ENCODE measurements at places on chromosomes 5 and 9. TPM values are rescaled to one million over a fixed set of nuclear protein-coding genes. Genes with fewer than 3 reads are reported as not detected.

DNA sequence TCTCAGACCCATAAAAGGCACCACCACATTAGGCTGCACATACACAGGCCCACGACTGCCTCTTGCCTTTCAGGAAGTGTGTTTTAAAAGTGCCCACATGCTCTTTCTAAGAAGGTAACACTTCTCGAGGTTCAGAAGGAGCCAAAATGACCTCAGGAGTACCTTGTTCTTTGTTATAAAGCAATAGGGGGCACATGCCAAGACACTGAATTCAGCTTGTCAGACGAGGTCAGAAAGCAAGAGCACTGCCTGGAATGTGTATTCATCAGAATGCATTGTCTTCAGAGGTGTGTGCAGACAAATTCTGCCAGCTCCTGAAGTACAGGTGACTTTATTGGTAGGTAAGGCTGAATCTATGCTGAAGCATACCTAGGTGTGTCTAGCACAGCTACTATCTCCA lies 114.5 kb upstream of the IRX1 start:
- no peak for DNase-seq

GRCh38 chr5:16669776-16670175 lies 53.0 kb upstream of the RETREG1 start:
- no peak for DNase-seq

- no peak for DNase-seq
Observed at GRCh38 chr5:123807177-123807945, 295.4 kb downstream of the CSNK1G3 start.

Gene PCDHA2
- 0.44 TPM for total RNA-seq

Measured in MG63 (cell line).